ENCODE measurements at places on chromosomes 11 and 22.

- DNase-seq = no peak
These were observed 29.8 kb downstream of the PIK3IP1 start for GRCh38 chr22:31262312-31263133.

- DNase-seq = no peak
These were observed 84.4 kb downstream of the CSTPP1 start for GRCh38 chr11:47020793-47021526.

DNA sequence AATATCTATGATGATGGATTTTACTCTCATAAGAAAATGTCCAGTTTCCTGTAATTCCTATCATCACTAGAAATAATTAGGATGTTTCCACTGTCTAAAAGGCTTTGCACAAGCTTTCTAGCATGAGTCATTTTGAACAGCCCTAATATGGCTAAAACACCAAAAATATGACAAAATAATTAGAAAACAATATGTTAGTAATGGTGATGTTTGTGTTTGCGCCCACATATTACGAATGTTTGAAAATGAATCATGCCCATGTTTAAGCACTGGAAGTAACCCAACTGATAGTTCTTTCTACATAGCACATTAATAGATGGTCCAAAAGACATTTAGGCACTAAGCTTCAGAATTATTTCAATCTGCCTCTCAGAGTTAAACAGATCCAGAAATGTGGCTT lies 96.0 kb downstream of the TRPC6 start:
- DNase-seq = no peak

GRCh38 chr22:24289114-24289513 lies 18.5 kb downstream of the SPECC1L start:
- DNase-seq = no peak

GRCh38 chr11:23022854-23023253 lies 162.6 kb upstream of the CCDC179 start:
- DNase-seq = no peak
